ENCODE measurements at places on chromosomes 1 and 21.

- DNase-seq = no peak
Measured at GRCh38 chr21:35976481-35976880, 83.8 kb downstream of the SETD4 start.

GRCh38 chr1:11355559-11356475 is 82.8 kb downstream of the UBIAD1 start:
- peak; percentile 73 for DNase-seq

GRCh38 chr1:29416267-29417146 is 180.2 kb downstream of the PTPRU start:
- no peak for DNase-seq

- no peak for DNase-seq
Measured at GRCh38 chr1:156460525-156460924, 40.0 kb downstream of the MEF2D start.

DNA sequence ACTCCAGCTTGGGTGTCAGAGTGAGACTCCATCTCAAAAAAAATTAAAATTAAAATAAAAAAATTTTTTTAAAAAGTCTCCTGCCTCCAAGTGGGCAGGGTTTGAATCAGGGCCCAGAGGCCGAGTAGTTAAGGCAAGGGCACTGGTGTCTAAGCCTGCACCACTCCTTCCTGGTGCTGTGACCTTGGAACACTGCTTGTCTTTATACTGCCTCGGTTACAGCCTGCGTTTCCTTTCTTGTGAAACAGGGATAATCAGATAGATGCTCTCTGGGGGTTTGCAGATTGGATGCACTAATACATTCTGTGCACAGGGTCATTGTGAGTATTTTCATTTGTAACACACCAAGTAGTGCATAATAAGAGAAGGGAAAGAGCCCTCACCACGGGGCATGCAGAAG is 58.4 kb upstream of the EFHD2 start:
- no peak for DNase-seq

DNA sequence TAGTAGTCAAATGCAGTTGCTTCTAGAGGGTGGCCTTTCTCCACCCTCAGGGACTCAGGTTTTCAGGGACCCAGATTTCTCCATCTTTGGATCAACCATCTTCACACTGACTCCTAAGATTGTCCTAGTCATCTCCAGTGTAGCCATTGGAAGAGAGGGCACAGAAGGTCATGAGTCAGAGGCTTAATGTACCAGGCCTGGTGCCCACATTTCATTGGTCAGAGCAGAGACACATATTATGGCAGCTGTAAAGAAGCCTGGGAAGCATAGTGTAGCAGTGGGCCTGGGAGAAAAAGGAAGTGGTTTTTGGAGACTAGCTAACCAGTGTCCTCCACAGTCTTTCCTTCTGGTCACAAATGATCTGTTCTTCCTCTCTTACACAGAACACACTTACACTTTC is 122.5 kb downstream of the GIPC2 start:
- no peak for DNase-seq

GRCh38 chr1:226648421-226648820 is 90.7 kb downstream of the ITPKB start:
- no peak for DNase-seq

- DNase-seq = no peak
Measured at GRCh38 chr1:17265162-17265561, 16.3 kb downstream of the PADI3 start.

DNA sequence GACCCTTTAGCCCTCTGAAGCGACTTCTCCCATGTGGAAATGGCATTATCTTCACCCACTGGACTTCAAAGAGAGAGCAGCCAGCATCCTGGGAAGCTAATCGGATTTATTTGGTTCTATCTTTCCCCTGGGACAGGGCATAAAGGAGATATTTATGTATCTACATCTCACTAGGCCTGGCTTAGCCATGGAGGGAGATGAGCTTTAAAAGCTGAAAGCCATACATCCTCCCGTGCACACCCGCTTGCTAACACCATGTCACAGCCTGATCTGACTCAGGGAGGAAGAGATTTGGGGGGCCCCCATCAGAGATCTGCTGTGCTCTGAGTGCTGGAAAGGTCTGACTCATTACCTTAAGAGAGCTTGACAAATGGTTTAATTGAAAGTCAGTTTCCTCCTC is 155.9 kb downstream of the PLXNA2 start:
- DNase-seq = no peak

DNA sequence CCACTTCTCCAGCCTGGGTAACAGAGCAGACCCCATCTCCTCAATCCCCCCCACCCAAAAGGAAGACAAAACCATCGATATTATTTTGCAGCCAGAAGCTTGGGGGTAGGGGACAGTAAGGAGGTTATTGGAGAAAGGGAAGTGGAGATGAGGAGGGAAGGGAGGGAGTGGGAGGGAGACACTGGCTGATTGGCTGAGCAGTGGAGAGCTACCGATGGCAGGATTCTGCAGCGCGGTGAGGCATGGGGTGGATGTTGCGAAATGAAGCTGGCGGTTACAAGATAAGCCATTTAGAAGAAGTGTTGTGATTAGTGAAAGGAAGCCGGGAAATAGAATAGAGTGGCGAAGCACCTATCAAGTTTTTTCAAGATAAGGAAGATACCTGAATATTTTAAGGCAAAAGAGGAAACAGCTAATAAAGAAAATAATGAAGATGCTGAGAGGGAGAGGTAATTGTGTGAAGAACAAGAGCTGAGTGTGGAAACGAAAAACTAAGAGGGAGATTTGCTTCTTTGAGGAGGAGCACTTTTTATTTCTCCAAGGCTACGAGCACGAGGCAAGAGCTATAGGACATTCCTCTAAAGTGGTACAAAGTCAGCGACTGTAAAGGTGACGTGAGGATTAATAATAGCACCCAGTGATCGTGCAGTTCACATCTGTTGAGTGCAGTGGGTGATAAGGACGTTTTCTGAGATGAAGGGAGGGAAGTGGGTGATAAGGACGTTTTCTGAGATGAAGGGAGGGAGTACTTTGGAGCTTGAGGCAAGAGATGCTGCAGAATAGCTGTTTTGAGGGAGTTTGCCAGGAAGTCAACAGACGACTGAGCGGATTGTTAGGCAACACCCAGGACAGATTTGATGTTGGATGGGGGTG is 103.2 kb upstream of the KIF26B start:
- peak; percentile 30 for DNase-seq

- DNase-seq = peak; percentile 87
Measured at GRCh38 chr1:65958561-65959350, 166.1 kb downstream of the PDE4B start.

DNA sequence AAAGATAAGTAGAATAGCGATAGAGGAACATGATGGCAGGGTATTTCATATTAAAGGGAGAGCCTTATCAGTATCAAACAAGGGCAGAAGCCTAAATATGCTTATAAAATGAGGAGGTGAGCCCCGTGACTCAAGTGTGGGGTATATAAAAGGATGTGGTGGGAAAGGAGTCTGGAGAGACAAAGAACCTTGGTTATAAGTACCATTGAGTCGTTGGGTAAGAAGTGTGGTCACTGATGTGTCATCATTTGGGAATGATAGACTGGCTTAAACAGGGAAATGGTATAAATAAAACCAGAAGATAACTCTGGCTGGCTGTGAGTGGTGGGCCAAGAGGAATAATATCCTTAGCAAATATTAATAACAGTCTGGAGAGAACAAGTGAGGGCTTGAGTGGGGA is 10.9 kb upstream of the CD5L start:
- no peak for DNase-seq

DNA sequence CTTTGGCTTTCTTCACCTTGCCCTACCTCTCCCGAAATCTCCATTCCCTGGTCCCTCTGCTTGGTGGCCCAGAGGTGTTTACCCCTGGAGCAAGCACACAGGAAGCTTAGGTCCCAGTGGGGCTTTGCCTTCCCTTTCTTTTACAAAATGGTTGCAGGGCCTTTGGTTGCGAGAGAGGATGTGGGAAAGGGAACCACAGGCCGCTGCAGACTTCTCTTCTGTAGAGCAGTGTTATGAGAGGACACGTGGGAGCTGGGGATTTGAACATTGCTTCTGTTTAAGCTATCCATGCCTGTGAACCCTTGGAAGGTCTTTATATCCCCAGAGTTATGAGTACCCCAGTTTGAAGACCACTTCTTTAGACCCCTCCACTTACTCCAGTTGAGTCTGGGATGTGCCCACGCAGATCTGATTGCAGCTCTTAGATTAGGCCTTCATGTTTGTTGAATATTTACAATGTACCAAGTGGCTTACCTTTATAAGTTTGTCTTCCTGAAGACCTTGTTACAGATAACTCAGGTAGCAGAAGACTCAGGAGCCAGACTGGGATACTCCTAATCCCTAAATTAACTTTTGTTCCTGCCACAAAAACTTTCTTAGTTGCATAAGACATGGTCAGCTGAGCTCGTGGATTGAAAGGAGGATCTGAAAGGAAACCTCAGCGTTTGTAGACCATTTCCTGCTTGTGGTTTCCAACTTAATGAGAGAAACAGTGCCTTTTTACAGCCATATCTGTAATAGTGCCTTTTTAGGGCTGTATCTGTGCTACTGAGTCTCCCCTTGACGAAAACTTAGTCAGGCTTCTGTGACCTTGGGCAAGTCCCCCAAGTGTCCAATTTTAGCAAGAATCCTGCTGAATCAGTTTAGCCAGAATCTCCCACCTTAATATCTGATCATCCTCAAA is 21.9 kb upstream of the IVNS1ABP start:
- peak; percentile 23 for DNase-seq

DNA sequence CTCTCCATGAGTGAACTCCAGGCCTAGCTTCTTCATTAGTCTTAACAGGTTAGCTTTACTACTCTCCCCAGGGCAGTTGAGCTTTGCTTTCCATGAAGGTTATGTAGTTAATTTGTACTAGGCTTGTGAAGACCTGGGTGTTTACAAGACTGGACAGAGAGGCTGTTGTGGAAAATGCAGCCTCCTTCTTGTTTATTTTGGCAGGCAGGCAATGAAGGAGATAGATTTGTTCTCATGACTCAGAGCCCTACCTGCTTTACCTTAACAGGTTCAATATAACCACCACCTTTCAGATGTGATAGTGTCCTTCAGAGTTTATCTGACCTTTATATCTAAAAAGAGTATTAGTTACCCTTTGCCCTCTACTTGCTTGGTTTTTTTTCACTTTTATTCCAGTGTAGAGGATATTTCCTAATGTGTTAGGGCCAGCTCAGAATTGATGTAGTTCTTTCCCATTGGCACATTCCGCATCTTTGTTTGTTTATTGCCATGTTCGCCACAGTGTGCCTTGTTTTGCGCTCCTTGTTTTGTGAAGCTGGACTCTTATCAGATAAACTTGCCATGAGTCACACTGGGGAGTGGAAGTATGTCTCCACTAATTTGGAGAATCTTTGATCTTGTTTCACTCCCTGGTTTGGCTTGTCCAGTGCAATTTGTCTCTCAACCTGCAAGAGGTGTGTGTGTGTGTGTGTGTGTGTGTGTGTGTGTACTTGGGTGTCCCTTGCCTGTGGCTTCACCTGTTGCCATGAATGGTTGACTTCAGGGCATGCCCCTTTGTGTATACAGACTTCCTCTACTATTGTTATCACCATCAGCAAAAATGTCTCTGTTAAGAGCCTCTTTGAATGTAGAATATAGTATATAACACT is 87.4 kb upstream of the MACF1 start:
- DNase-seq = no peak

DNA sequence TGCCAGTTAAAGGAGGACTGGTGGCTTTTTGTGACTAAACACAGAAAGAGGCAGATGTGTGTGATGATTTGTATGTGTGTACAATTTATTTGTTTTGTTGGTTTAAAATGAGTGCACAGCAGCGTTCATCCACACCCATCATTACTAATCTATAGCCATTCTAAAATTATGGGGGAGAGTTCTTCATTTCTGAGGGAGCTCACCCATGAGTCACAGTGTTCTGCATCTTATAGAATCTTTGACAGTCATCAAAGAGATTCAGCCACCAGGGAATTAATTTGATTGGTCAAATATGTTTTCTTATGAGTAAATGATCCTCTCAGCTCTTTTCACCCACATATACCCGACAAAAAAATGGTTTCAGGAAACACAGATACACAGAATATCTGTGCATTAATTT is 147.9 kb downstream of the GREM2 start:
- no peak for DNase-seq

DNA sequence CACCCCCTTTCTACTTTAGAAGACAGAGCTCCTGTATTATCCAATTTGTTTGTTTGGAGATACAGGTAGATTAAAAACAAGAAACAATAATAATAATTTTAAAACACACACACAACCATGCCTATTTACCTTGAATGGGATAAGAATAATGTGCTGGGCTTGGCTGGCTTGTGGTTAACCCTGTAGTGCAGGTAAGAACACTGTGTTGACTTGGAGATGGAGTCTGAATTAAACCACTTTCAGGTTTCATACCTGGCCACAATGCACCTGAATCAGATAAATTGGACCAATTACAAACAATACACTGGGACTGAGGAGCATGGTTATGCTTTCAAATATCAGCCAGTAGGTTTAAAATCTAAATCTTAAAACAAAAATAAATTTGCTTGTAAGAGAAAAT is 60.8 kb downstream of the EYA3 start:
- DNase-seq = no peak

- no peak for DNase-seq
Measured at GRCh38 chr1:147585640-147586383, 44.5 kb downstream of the BCL9 start.

DNA sequence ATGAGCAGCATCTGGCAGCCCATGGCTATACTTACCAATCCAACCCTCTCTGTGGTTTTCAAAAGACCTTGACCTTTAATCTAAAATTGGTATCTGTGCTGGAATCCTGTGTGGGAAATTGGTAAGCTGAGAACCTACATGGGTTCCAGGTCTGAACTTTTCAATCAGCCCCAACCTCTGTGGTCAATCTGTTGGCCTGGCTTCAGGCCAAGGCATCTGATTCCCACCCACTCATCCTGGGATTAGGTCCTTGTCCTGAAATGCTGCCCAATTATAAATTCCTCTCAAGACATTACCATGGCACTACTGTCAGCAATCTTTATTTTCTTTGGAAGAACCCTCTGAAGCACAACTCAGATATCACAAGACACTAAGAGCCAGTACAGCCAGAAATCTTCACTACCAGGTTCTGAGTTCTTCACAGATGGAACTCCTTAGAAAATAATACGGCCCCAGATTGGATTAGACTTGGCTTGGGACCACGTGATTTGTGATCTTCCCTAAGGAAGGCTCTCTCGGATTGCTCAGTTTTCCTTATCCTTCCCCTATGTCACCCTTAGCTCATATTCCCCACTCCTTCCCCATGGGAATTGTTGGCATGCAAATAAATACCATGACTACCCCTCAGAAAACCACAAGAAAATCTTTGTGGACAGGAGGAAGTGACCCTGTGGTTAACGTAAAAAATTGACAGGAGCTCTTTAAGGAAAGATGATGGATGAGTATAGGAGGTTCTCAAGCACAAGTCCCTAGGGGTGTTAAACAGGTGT is 207.9 kb upstream of the ST6GALNAC5 start:
- DNase-seq = no peak

GRCh38 chr1:11188858-11189451 is at the start of gene ANGPTL7:
Gene ANGPTL7 (plus strand): TSS chr1:11189355. CDS start chr1:11189580, 225 bp downstream.
- DNase-seq = no peak

DNA sequence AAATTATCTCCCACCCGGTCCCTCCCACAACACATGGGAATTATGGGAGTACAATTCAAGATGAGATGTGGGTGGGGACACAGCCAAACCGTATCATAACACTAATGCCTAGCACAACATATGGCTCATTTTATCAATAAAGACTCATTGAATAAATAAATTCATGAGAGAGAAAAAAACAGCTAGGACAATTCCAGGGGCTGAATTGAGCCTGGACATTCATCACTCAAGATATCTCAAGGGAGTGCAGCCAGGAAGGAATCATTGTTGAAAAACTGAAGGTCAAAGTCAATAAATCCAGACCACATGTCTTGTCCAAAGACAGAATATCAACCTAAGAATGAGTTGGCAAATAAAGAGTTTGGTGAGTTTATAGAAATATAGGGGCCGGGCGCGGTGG is 644.1 kb downstream of the PLPP3 start:
- no peak for DNase-seq
